PC-9 (cell line): ENCODE measurements at places on chromosomes 13 and 19. TPM values are rescaled to one million over a fixed set of nuclear protein-coding genes. Genes with fewer than 3 reads are reported as not detected.
A peak's percentile ranks its signal among the peaks of the same experiment; 100 is the strongest.

The DMKN gene
- total RNA-seq: 135 and 144 TPM in 2 replicates

The GADD45GIP1 gene
- 29.1 and 32.5 TPM in 2 replicates for total RNA-seq

The FAM216B gene
- not detected in 2 replicates for total RNA-seq

The NCR1 gene
- not detected in 2 replicates for total RNA-seq

The SPHK2 gene
- 18.4 and 20.0 TPM in 2 replicates for total RNA-seq

The FUT1 gene
- total RNA-seq: 7.9 and 9.6 TPM in 2 replicates

The CYP2F1 gene
- total RNA-seq: not detected in 2 replicates

The TRAPPC6A gene
- total RNA-seq: 61.6 and 104 TPM in 2 replicates

The F2RL3 gene
- not detected in 2 replicates for total RNA-seq

The FBXO46 gene
- total RNA-seq: 33.3 and 45.5 TPM in 2 replicates

The RASAL3 gene
- total RNA-seq: not detected in 2 replicates

DNA sequence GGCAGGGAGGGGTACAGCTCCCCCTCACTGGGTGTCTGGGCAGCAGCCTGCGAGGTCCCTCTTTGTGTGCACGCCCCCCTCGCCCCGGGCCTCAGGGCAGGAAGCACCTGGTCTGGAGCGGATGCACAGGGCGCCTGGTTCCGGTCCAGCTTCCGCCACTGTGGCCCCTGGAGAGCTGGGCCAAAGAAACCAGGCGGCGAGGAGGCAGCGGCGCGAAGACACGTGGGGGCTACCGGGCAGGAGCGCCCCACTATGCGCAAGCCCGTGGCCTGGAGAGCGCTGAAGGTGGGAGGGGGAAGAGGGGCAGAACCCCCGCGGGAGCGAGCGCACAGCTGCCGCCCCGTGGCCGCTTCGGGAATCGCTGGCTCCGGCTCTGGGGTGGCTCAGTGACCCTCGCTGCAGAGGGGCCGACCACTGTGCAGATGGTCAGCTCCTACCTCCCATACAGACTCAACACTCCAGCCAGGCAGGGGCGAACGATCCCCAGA, 1.7 kb upstream of the LYL1 start:
- DNase-seq: no peak

GRCh38 chr13:46668931-46669525, 116.1 kb downstream of the LRCH1 start:
- no peak for DNase-seq

DNA sequence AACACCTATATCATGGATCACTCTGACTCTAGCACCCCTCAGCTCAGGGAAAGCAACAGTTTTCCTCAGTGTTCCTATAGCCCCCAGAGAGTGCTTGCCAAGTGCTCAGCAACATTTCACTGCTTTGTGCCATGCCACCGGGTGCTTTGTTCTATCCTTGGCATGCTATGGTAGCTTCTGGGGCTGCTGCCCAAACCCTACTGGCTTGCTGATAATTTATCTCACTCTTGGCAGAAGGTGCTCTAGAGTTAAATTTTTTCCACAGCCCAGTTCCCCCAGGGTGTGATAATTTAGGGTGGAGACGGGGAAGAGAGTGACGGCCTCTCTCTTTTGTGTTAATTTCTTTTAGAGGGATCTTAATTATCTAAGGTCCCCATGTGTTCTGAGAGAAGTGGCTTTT, 12.6 kb upstream of the CSNK1A1L start:
- no peak for DNase-seq

DNA sequence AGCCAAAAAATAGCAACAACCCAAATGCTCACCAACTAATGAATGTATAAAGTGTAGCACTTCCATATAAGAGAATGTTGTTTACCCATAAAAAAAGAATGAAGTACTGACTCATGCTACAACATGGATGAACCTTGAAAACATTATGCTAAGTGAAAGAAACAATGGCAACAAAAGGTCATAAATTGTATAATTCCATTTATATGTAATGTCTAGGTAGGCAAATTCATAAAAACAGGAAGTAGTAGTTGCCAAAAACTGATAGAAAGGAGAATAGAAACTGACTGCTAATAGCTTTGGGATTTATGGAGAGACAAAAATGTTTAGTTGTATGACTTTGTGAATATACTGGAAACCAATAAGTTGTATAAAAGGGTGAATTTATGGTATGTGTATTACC, 21.6 kb downstream of the MYCBP2 start:
- DNase-seq: no peak

DNA sequence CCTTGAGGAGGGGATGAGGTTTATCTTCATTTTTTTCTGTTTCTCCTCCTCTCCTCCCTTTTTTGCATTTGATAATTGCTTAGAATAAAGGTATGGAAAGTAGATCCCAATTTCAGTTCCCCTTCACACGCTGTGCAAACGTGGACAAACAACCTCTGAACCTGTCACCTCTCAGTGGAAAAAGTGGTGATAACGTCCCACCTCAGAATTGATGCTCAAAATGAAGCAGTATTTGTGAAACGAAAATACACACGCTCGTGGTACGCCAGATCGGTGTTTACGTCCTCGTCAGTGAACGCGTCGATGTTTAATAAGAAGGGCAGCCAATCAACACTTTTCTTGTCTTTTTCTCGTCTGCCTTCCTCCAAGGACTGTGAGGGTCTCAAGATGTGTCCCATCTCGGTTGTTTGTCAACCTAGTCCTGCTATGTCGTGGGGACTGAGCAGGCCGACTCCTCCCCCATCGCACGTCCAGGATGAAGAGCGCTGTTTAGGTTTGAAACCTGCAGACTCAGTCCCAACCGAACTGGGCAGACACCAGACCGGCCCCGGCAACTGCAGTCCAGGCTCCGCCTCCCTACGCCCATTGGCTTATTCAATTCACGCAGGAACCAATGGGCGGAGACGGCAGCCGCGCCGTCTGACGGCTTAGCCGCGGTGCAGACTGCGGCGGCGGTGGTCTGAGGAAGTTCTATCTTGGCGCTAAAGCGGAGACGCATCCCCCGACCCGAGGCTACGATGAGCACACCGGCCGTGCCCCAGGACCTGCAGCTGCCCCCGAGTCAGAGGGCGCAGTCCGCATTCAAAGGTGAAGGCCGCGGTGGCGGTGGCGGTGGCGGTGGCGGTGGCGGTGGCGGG, at the start of gene CKAP2:
CKAP2 (plus strand) TSS at position 659 of the 857 bp plus-strand sequence; CDS start at position 738, 79 bp downstream.
- DNase-seq: peak; percentile 86

DNA sequence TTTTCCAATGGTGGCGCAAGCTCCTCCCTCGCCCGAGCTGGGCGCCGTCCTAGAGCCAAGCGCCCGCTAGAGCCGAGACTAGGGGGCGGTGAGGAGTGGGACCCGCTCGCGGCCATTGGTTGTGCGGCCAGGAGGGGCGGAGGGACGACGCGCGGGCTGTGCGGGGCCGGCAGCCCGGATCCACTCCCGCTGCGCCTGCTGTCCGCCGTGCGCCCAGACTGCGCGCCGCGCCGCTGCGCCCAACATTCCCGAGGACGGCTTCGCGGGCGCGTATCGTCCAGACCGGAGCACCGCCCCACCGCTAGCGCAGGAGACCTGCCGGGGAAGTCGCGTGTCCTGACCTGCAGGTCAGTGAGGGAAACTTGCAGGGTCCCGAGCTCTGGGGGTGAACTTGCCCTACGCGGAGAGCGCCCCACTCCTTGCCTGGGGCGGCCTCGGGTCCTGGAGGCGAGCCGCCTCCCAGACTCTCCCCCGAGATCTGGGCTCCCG, at the start of gene SERTM1:
SERTM1 (plus strand) TSS at position 183 of the 489 bp plus-strand sequence. CDS start 21,059 bp downstream, outside the sequence.
- no peak for DNase-seq

DNA sequence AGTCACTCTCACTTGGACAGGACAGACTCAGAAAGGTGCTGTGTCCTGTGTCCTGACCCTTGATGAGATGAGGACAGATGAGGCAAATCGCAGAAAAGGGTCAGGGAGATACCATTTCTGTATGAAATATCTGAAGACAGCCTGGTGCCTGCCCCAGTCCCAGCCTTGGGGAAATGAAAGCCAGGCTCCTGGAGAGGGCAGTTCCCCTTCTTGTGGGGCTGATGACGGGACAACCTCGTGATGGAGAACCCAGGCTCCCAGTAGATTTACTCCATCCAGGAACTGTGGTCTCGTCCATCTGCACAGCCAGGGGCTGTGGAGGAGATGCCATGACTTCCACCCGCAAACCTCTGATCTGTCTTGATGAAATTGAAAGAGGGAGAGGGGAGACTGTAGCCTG, 13.8 kb downstream of the LILRB1 start:
- no peak for DNase-seq

GRCh38 chr13:28890712-28891111, 70.6 kb downstream of the MTUS2 start:
- no peak for DNase-seq

DNA sequence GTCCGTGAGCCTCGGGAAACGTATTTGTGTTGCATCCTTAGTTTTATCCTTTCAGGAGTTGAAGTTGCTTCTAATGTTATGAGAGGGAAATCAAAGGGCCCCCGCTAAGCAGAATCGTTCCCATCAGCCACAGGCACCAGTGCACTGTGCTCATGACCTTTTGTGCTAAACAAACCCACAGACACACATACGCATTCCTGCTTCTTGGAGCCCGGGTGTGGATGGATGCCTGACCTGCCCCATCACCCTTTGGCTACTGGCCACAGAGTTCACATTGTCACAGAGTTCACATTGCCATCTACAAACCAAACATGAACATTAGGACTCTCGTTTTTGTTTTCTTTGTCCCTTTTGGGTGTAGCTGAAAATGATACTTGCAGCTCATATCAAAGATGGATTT, 47.2 kb downstream of the CHST8 start:
- DNase-seq: no peak

DNA sequence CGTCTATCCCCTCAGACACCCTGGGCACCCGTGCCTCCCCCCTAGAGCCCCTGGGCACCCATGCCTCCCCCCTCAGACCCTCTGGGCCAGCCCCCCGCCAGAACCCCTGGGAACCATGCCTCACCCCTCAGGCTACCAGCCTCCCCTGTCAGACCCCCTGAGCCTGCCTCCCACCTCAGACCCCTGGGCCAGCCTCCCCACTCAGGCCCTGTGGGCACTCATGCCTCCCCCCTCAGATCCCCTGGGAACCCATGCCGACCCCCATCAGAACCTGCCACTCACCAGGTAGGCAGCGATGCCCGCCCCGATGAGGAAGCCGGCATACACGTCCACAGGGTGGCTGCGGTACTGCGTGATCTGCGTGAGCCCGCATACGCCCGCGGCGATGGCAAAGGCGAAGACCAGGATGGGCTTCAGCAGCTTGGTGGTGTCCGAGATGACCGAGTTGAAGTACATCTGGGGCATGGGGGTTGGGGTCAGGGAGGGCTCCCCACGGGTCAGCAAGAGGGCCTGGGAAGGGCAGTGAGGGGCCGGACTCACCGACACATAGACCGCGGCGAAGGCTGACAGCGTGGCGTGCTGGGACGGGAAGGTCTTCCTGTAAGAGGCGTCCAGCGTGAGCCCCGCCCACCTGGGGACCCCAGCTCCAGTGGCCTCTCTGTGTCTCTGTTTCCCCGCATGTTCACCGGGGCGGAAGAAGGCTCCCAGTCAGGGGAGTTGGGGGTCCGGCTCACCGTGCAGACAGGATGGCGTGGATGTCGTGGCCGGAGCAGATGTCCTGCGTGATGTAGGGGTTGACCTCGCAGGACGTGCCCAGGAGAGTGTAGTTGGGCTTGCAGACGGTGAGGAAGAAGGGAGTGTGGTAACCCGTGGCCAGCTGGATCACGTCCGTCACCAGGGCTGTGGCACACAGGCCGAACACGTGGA, 7.3 kb downstream of the PLPPR3 start:
- no peak for DNase-seq

- no peak for DNase-seq
These were observed 1180.3 kb upstream of the PCDH20 start for GRCh38 chr13:62595976-62596375.

- DNase-seq: no peak
These were observed 26.5 kb downstream of the SH3GL1 start for GRCh38 chr19:4373601-4374497.

GRCh38 chr19:53057904-53058580, 13.5 kb downstream of the ERVV-2 start:
- DNase-seq: no peak

- peak; percentile 98 for DNase-seq
These were observed 816.9 kb upstream of the SLC10A2 start for GRCh38 chr13:103883164-103883563.

DNA sequence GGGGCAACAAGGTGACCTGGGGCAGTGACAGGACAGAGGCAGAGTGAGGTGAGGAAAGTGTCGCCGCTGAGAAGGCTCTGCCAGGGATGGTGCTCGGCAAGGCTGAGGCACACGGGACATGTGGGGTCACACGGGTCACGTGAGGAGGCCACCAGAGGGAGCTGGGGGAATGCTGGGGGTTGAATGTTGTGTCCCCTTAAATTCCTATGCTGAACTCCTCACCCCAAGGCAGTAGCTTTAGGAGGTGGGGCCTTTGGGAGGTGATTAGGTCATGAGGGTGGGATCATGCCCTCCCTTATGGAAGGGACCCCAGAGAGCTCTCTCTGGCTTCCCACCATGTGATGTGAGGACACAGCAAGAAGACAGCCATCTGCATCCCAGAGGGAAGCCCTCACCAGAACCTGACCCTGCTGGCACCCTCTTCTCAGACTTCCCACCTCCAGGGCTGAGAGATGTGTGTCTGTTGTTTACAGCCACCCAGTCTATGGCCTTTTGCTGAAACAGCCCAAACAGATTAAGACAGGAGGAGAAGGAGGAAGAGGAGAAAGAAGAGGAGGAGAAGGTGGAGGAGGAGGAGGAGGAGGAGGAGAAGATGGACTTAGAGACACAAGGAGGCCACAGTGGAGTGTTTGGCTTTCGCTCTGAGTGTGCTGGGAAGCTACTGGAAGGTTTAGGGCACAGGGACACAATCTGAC, 35.4 kb downstream of the RFX2 start:
- DNase-seq: no peak

DNA sequence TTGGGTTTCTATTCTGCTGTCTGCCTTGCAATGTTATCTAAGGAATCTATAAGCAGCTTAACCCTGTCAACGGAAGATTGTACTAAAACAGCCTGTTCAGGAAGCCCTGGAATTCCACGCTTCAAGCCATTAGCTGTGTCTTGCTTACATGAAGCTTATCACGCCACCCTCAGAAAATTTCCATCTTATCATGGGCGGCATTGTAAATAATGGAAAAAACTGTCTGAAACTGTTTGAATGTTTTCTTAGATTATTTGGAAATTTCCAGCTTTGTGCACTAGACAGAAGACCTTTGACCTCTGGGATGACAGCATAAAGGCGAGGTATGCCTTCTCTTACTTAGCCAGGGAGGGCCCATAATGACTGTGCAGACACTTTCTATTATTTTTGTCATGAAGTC, 319.7 kb downstream of the KCNRG start:
- DNase-seq: no peak

DNA sequence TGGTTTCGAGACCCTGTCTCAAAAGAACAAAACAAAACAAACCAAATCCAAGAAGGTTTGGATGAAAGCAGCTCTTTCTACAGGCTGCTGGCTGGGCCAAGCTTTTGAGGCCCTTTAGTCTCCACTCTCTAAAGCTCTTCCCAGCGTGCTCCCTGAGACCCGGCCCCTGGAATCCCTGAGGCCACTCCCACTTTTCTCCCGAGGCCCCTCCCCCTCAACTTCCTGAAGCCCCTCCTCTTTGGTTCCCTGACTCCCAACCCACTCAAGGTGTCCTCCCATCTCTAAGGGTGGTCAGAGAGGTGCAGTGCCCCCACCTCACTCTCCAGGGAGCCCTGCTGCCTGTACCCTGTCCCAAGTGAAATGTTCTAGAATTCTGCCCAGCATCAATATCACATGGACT, 10.6 kb downstream of the ERICH6B start:
- DNase-seq: no peak

- no peak for DNase-seq
These were observed 105.1 kb downstream of the TBC1D4 start for GRCh38 chr13:75376792-75377402.
